T-helper 1 cell (primary cell): ENCODE measurements at places on chromosomes 12 and 14.

- DNase-seq = no peak
These were observed 383.7 kb downstream of the EGLN3 start for GRCh38 chr14:33567023-33567728.

- no peak for DNase-seq
These were observed 28.5 kb upstream of the MAGOHB start for GRCh38 chr12:10641735-10642500.

GRCh38 chr14:76083796-76084765, 67.6 kb upstream of the GPATCH2L start:
- no peak for DNase-seq

DNA sequence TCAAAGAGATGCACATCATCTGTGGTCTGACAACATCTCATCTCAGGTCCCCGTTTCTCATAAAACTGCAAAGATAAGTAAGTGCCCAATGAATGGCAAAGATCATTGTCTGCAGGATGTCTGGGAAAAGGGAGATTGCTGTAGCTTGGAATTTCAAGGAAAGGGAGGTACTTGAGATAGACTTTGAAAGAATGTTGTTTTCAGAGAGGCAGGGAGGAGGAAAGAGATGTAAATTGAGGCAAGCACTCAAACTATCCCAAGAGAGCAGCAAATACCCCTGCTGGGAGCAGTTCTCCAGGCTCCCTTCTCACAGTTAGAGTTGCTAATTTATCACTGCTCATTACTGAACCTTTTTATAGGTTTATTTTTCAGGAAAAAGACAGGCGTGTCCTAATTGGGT, 107.1 kb downstream of the MYRFL start:
- DNase-seq = no peak

DNA sequence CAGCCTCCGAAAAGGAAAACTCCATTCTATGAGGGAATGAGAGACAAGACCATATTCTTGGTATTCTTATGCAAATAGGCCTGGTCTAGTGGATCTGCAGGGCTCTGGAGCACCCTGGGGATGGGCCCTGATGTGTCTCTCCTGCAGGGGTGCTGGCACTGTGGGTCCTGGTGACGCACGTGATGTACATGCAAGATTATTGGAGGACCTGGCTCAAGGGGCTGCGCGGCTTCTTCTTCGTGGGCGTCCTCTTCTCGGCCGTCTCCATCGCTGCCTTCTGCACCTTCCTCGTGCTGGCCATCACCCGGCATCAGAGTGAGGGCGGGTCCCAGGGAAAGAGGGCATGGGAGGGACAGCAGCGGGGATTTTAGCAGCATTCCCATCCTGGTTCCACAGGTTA, 5.8 kb downstream of the SLC48A1 start:
- DNase-seq = no peak

DNA sequence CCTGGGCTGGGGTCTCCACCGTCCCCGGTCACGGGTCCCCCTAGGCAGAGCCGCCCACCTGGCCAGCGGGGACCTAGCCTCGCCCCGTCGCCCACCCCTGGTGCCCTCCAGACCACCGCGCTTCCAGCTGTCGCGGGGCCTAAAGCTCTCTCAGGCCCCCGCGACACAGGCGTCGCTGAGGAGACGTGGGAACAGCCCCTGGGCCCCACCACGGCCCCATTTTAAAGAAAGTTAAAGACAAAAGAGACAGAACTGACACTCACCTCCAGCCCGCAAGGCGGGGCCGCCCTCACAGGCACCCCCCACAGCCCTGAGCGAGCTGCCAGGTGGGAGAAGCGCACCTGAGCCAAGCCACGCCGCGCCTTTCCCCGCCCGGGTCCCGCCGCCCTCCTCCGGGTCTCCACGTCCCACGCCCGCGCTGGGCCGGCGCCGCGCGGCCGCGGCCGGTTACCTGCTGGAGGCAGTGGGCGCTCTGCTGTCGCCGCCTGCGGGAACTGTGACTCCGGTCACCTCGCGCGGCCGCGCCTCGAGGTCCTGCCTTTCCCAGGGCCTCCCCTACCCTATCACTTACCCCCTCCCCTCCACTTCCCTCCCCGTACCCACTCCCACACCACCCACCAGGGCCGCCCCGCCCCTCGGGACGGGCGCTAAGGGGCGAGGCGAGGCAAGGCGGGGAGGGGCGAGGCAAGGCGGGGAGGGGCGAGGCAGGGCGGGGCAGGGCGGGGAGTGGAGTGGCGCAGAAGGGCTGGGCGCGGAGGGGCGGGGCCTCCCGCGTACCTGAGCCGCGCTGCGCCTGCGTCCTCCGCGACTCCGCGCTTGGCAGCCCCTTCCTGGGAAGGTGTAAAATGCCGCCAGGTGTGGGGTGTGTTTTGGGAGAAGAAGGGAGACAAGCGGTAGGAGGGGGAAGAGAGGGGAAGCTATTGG, 31.2 kb downstream of the TC2N start:
- peak; percentile 87 for DNase-seq

DNA sequence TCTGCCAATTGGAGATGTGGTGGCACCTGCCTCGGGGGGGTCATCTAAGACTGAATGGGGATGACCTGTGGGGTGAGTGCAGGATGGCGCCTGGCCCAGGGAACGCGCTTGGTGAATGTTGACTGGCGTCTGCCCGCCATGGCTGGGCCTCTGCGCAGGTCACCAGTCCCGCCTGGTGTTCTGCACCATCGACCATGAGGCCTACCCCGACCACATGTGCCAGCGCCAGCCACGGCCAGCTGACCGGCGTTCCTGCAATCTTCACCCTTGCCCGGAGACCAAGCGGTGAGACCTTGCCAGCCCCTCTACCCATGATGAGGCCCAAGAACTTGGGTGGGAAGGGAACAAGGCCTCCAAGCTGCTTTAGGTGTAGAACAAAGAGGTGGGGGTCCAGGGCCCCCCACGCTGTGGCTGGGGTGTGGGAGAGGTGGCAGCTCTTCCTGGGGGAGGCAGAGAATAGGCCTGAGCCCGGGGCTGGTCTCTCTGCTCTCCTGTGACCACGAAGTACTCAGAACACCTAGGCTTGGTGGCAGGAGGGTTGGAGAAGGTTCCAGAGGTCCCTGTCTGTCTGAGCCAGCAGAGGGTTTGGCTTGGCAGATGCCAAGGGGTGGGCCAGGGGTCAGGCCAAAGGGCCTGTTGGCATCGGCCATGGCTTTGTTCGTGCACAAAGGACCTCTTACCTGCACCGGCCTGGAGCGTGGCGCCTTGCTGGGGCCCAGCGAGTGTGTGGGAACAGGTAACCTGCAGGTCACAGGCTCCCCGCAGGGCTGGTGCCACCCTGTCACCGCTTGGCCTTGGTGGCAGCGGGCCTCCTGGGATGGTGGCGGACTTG, 15.4 kb downstream of the PAPLN start:
- no peak for DNase-seq

GRCh38 chr12:104971306-104971705, 13.2 kb upstream of the SLC41A2 start:
- no peak for DNase-seq

GRCh38 chr12:93005928-93006392, 76.9 kb upstream of the EEA1 start:
- DNase-seq = no peak

GRCh38 chr14:68928770-68929550, 50.1 kb downstream of the ACTN1 start:
- DNase-seq = no peak
